Activated T-helper 17 cell treated with anti-CD3 and anti-CD28 coated beads, Interleukin-2, amount 50 U/mL, for 72 hours (primary cell): ENCODE measurements at places on chromosomes 11 and 22. TPM values are rescaled to one million over a fixed set of nuclear protein-coding genes. Genes with fewer than 3 reads are reported as not detected.

The NXPE4 gene
- not detected for total RNA-seq

The APBB1 gene
- total RNA-seq: 62.5 TPM

DNA sequence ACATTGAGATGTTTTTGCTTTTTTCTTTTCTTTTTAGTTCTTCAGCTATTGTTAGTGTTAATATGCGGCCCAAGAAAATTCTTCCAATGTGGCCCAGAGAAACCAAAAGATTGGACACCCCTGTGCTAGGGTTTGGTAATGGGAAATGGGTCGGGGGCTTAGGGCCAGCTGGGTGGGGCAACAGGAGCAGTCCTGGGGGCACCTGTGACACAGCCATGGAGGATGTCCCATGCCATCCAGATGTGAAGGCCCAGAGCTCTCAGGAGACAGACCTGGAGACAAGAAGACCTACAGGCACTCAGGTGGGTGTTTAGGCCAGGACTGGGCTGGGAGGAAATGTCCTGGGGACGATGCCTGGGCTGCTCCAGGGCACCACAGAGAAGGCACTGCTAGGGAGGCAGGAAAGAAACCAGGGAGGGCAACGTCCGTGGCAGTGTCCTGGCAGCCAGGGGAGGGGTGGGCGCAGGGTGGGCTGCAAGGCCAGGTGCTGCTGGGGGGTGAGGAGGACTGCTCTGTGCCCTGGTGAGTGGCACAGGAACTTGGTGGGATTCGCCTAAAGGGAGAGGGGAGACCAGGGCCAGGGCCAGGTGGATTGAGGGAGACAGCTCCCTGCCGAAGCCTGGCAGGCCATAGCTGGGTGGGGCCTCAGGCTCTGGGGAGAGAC lies 21.4 kb downstream of the RELT start:
- ATAC-seq: no peak

GRCh38 chr11:45993531-45994001 lies 71.1 kb downstream of the LARGE2 start:
- ATAC-seq: no peak

DNA sequence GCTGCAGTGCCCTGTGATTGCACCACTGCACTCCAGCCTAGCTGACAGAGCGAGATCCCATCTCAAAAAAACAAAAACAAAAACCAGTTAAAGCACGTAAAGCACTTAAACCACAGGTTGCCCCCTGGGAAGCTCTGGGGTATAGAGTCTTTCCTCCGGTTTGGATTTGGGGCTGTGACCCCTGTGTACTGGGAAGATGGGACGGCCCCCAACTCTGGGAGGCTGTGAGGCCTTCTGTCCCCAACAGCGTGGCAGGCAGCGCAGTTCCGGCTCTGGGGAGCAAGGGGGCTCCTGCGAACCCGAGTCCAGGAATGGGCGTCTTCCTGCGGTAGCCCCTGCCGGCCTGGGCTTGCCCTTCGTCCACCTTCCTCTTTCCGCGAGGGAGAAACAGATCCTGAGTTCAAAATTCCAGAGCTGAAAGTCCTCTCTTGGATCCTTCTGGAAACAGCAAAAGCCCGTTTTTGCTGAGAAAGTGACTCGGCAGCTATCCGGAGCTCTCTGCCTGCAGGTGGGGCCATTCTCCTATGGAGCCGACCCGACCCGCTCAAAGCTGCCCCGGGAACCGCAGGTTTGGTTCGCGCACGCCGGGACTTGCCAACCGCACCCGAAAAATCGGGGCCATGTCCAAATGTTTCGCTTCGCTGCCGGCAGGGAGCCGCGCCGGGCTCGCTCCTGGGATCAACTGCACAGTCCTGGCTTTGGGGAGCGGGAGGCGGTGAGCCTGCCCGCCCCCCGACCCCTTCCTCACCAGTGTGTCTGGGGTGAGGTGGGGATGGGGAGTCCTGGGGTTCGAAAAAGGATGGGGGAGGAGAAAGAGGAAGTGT lies 36.3 kb upstream of the POLA2 start:
- peak; percentile 83 for ATAC-seq
